ENCODE measurements at places on chromosomes 6 and 20. TPM values are rescaled to one million over a fixed set of nuclear protein-coding genes. Genes with fewer than 3 reads are reported as not detected.

- no peak overlapping the region for H3K27ac ChIP-seq
- no peak for DNase-seq
- 0 out of 2 replicates have a peak, but pooled peaks cover 4% of the 10 kb centered on the region for H3K4me1 ChIP-seq
- no peaks in the 10 kb centered on the region for H3K27me3 ChIP-seq
- no peak overlapping the region for H3K4me3 ChIP-seq
These were observed 59.5 kb upstream of the ARMH2 start for GRCh38 chr6:24858177-24858653.

DNA sequence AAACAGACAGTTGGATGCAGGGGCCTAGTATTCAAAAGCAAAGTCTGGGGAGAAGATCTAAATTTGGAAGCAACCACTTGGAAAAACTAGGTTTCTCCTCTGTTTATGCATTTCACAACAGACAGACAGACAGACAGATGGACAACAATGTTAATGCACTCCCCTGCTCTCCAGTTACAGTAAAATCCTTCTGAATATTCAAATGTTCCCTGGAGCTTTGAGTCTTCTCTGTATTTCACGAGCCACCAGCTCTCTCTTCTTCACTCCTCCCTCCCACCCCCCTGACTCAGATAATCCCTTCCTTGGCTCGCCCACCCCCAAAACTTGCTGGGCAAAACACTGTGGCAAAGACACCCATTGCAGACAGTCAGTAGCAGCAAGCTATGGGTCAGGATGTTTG is 129.3 kb upstream of the TOP1 start:
- no peak for DNase-seq
- H3K27me3 ChIP-seq = peaks cover 30% of the 10 kb centered on the region
- H3K4me3 ChIP-seq = no peak overlapping the region
- no peaks in the 10 kb centered on the region for H3K4me1 ChIP-seq
- H3K36me3 ChIP-seq = no peaks in the 10 kb centered on the region
- H3K27ac ChIP-seq = no peak overlapping the region

- H3K27ac ChIP-seq = no peak overlapping the region
- peaks cover 65% of the 10 kb centered on the region for H3K36me3 ChIP-seq
- no peaks in the 10 kb centered on the region for H3K27me3 ChIP-seq
- DNase-seq = peak; percentile 59
These were observed 8.6 kb downstream of the AARS2 start for GRCh38 chr6:44304282-44305199.

DNA sequence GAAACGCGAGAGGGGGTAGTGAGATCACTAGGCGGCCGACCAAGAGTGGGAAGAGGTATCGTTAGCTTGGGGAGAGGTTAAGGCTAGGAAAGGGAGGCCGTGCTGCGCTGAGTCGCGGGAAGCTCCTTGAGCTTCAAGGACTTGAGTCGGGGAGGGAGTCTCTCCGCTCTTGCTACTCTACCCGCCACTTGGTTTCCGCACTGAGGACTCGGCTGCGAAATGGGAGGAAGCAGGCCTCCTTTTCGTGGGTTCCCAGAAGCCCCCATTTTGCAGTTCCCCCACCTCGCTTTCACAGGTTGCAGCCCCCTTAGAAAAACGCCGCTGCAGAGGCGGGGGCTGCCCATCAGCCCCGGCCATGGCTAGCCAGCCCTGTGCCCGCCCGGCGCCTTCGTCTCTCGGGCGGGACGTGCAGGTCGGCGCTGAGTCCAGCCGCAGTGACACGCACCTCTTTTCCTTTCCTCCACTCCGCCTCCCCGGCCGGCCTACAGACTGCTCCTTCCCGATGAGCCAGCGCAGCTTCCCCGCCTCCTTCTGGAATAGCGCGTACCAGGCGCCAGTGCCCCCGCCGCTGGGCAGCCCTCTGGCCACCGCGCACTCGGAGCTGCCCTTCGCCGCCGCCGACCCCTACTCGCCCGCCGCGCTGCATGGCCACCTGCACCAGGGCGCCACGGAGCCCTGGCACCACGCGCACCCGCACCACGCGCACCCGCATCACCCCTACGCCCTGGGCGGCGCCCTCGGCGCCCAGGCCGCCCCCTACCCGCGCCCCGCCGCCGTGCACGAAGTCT is 4.9 kb downstream of the VGLL2 start:
- no peak for DNase-seq
- no peak overlapping the region for H3K4me3 ChIP-seq
- no peak overlapping the region for H3K27ac ChIP-seq
- no peaks in the 10 kb centered on the region for H3K36me3 ChIP-seq

DNA sequence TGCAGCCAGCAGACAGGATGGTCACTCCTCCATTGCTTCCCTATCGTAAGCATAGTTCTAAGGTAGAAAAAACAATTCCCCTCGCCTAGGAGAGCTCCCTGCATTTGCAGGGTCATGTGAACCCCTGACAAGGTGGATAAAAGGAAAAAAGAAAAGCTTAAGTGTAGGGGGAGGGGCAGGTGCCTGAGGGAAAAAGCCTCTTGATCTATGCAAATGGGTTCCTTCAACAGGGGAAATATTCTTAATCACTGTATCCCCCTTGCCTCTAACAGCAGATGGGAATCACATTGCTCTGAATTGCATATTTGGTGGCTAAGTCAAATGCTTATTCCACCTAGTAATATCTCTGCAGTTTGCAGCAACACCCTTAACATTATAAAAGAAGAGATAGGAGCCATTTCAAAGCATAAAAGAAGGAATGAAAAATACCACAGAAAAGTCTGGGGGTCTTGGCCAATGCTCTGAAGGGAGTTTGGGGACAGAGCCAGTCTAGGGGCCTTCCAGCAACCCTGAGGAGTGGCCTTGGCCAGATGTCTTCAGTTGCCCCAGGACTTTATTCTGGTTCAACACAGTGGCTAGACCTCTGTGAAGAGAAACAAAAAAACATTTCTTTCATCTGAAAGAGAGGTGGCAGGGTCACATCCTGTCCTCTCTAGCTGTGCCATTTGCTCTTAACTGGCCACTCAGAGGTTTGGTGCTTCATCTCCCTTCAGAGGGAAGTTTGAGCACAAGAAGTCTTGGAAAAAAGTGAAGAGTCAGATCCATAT is 660.4 kb upstream of the GJE1 start:
- 0 out of 2 replicates have a peak, but pooled peaks cover 2% of the 10 kb centered on the region for H3K4me1 ChIP-seq
- H3K36me3 ChIP-seq = no peaks in the 10 kb centered on the region
- H3K27me3 ChIP-seq = no peaks in the 10 kb centered on the region
- H3K27ac ChIP-seq = no peak overlapping the region
- DNase-seq = no peak

Gene LY6G6F
- total RNA-seq = not detected

Gene PLCB4
- total RNA-seq = 0.47 TPM

Gene OR2J2
- total RNA-seq = not detected

Data from SJCRH30 (cell line).